ENCODE measurements at places on chromosomes 5 and 9.

- no peak for DNase-seq
Measured at GRCh38 chr9:89623925-89624420, 19.2 kb downstream of the GADD45G start.

DNA sequence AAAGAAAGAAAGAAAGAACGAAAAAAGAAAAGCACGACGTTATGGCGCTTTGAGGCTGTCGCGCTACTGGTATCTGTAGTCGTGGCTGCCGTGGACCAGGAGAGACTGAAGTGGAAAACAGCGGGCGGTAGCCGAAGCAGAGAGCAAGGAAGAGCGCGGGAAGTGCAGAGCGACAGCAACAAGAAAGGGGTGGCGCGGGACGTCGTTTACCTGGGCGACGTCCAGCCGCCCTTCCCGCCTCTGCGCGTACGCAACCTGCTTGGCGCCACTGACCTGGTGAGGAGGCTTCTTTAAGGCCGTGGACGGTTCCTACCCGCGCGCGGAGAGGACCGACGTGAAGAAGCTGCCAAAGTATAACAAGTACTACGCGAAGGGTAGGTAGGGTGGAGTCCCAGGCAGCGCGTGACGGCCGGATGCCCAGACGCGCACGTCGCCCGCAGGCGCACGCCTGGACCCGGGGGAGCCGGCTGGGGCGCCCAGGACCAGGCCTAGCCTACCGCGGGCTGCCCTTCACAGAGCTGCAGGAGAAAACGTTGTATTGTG is 15.4 kb downstream of the CCL28 start:
- peak; percentile 53 for DNase-seq

- no peak for DNase-seq
Measured at GRCh38 chr9:93233033-93233432, 49.1 kb downstream of the WNK2 start.

DNA sequence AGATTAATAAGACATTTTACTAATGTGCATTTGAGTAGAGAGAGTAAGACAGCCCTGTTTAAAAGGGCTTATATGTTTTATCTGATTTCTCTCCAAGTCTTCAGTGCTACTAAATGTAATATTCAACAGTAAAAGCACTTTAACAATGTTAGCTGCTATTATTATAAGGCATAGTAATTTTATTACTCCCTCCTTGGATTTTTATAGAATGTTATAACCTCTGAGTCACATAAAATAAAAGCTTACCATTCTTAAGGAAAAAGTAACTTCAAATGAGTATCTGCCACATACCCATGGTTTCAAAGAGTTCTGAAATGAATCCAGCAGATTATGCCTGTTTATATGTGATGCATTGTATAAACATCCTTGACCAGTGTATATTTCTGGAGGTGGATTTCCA is 19.0 kb downstream of the SPDL1 start:
- no peak for DNase-seq

- DNase-seq = no peak
Measured at GRCh38 chr9:131733541-131734061, 6.3 kb downstream of the RAPGEF1 start.

GRCh38 chr9:37683531-37684371 is 33.0 kb downstream of the FRMPD1 start:
- DNase-seq = no peak

DNA sequence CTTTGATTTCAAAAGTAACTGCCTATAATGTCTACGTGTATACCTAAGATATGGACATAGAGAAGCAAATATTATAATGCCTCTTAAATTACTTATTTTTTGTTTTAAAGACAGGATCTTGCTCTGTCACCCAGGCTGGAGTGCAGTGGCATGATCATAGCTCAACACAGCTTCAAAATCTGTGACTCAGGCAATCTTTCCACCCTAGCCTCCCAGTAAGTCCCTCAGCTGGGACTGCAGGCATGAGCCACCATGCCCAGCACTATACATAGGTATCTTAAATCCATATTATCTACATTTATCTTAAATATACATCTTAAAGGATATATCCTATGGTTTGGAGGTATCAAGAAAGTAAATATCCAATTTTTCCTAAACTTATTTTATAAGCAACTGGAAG is 261.2 kb downstream of the ARL15 start:
- DNase-seq = no peak

DNA sequence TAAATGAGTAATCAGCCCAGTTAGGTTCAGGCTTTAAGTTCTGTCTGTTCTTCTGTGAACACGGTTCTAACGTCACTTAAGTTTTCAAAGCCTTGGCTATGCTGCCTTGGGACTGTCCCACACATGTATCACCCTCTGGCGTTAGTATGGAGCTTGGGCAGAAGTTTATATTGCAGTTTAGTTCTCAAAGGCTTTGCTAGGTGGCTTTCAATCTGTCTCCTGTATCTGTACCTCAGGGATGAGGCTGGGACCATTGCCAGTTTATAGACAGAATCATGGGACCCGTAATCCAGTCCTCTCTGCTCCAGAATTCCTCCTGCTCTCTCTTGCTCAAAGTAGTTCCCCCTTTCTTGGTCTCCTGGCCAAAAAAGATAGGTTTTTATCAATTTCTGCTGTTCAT is 12.1 kb downstream of the C9orf40 start:
- no peak for DNase-seq

- DNase-seq = peak; percentile 75
Measured at GRCh38 chr5:179801304-179802206, 5.1 kb downstream of the MGAT4B start.

DNA sequence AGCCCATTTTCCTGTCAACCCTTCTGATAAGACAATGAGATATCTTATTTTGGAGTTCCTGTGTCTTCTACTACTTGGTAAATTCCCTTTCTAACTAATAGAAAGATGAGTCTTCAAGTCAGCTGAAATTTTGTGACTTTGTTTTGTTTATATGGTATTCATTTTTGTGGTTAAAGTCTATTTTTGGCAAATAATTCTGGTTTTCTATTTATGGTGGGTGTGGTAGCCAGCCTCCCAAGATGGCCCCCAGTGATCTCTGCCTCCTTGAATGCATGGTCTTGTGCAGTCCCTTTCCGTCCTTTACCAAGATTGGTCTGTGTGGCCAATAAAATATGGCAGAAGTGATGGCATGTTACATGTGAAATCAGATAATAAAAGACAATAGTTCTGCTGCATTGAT is 91.5 kb downstream of the NR3C1 start:
- no peak for DNase-seq

DNA sequence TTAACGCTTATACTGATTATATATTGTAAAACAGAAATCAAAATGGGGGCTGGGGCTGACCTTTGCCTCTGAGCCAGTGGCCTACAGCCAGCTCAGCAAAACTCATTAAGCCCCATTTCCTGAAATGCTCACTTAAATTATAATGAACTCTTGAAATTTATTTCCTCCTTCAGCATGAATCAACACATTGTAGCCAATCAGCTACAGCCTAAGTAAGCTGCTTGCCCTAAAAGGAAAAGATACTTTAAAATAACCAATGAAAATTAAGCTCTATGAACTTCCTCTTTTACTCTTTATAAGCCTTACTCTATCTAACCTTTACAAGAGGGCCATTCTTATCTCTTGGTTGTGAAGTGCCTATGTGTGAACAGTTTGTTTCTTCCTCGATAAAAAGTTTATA is 33.5 kb upstream of the SUB1 start:
- DNase-seq = no peak

DNA sequence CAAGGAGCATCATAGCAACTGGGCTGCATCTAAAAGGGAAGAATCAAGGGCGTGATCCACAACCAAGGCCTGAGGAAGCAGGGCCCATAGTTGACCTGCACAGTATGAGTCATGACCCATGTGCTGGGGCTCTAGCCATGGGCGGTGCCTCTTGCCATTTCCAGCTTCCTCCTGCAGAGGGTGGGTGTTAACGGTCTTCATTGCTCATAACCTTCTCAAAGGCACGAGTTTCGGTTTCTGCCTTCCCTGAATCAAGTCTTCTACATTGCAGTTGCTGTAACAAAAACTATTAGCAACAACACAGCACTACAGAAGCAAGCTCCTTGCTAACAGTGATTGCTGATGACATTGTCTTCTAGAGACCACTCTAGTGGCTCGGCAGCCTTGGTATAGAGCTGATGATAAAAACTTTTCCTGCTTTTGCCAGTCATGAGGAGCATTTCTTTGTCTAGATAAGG is 66.9 kb downstream of the CTSL start:
- DNase-seq = peak; percentile 36

DNA sequence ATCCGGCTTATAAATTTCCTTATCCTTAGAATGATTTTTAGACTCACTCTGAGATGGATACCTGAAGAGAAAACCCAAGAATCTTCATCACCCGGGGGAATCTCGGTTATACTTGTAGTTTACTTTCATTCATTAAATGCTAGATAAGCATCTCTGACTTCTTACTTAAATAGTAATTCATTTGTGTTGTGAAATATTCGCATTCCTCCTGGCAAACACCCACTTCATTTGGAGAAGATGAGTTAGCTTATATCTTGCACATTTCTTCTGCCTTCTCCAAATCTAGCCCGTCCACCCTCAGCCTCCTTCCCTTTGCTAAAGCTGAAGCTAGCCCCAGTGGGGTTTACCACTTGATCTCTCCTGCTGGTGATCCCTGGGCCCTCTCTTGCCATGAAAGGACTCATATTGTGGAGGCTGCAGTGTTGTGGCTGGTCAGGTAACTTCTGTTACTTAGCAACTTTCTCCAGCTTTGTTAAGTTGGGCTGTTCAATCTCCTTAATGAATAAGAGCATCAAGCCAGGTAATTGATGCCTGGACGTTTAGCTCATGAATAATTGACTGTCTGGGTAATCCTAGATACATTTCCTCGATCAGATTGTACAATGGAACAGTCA is 11.3 kb upstream of the POU4F3 start:
- DNase-seq = no peak

DNA sequence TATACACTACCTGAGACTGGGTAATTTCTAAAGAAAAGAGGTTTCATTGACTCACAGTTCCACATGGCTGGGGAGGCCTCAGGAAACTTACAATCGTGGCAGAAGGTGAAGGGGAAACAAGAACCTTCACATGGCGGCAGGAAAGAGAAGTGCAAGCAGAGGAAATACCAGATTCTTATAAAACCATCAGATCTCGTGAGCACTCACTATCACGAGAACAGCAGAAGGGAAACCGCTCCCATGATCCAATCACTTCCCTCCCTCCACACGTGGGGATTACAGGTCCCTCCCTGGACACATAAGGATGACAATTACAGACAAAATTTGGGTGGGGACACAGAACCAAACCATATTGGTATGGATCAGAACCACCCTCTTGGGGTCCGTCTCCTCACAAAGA is 44.2 kb upstream of the SPIN1 start:
- no peak for DNase-seq

DNA sequence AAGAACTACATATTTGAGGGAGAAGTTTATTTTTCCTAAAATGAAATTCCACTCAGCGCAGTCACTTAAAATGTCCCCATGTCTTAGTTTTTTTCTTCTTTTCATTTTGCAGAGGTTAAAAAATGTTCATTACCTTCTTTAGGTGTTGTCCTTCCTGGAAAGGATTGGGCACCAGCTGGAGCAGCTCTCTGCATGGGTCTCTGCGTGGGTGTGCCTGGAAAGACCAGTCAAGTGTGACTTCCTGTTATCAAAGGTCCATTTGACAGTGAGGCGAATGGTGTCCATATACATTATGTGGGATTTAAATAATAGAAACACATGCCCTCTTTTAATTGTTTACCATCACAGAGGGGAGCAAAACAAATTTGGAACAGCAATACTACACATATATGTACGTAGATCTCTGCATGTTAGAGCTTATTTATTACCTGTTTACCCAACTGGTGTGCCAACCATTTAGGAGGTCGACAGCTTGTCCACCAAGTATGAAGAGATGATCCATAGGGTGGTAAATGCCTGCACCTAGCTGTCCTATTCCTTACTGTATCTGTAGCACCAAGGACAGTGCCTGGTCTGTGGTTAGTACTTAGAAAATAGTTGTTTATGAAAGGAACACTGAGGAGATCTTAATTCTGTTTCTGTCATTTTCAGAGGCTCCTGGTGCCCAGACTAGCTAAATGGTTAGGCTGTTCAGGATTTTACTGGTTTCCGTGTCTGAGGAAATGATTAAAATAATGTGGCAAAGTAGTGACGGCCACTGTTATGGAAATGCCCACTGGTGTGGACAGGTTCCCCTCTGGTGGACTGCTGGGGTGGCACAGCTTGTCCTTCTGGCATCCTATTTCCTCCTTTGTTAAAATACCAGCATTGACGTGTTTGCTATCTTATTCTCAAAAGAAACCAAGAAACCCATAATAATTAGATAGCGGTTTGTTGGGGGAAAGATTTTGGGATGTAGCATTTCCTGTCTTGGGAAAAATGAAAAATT is 200.4 kb downstream of the MAST4 start:
- no peak for DNase-seq
